Prostate gland (tissue), 2 donors: ENCODE measurements at places on chromosomes 5 and 9. TPM values are rescaled to one million over a fixed set of nuclear protein-coding genes. Genes with fewer than 3 reads are reported as not detected.

Gene LMBRD2
- total RNA-seq = 15.7 TPM

DNA sequence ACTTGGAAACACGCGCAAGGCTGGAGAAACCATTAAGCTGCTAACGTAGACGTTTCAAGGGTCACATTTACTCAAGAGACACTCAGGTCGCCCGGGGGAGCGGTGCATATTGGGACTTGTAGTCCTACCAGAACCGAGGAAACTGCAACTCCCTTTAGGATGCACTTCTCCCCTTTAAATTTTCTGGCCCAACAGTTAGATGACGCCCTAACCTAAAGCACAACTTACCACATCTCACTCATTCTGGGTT lies 384 bp upstream of the DMXL1 start:
- DNase-seq = no peak

- no peak for DNase-seq
These were observed 36.3 kb downstream of the VCP start for GRCh38 chr9:35035851-35036701.

- no peak for DNase-seq
These were observed 49.6 kb upstream of the PLIN2 start for GRCh38 chr9:19176856-19177255.

DNA sequence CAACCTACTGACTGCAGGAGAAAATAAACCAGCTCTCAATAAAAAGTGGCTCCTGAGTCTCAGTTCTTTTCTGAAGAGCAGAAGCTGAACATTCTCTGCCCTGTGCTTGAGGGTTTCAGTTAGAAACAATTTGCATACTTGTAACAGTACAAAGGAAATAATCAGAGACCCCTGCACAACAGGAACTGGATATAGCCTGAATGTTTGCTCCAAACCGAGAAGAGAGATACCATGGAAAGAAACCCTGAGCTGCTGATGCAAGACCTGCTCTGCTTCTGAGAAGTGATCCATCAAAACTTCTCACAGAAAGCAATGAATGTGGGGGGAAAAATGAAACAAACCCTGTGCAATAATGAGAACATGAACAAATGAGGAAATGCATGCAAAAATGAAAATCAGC lies 592.9 kb downstream of the SEMA5A start:
- DNase-seq = no peak

- no peak for DNase-seq
These were observed 48.0 kb downstream of the RUSC2 start for GRCh38 chr9:35537913-35538312.

- DNase-seq = no peak
These were observed 333.7 kb downstream of the PDE4D start for GRCh38 chr5:59559847-59560246.

- DNase-seq = peak; percentile 63
These were observed 5.1 kb upstream of the GMCL2 start for GRCh38 chr5:178192244-178192643.

GRCh38 chr9:7613931-7614330 lies 185.6 kb downstream of the DMAC1 start:
- DNase-seq = no peak

- no peak for DNase-seq
These were observed 76.8 kb downstream of the STK10 start for GRCh38 chr5:172110921-172111851.

GRCh38 chr9:8858596-8859161 lies 1059.1 kb upstream of the DMAC1 start:
- no peak for DNase-seq
